Activated T-helper 17 cell treated with anti-CD3 and anti-CD28 coated beads, Interleukin-2, amount 50 U/mL, for 72 hours (primary cell): ENCODE measurements at places on chromosomes 3 and 15.

DNA sequence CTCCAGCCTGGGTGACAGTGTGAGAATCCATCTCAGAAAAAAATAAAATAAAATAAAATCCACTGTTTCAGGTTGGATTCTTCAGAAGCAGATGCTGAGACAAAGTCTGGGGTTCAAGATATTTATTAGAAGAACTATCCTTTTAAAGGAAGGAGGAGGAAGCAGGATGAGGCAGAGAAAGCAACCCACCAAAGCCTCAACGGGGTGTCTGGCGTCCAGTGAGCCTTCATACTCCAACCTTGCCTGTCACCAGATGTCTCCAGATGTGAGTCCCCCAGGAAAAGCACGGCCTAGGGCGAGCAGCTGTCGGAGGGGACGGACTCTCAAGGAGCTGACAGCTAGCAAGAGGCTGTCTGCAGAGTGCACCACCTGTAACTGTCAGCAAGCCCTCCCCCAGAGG, 37.3 kb downstream of the MB21D2 start:
- ATAC-seq = no peak

GRCh38 chr15:57259568-57260040, 116.7 kb upstream of the CGNL1 start:
- no peak for ATAC-seq

DNA sequence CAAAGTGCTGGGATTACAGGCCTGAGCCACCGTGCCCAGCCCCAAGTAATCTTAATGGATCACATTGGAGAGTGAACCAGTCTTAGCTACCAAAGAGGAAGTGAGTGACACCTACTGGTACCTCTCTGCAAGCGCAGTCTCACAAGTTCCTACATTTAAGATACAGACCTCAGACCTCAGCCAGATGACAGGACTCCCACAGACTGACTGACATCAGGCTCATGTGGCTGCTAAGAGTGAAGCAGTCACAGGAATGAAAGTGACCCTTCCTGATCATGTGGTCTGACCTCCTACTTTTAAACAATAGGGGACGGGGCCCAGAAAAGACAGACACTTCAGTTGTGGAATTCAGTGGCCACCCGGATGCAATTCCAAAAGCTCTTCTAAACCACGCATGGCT, 36.3 kb upstream of the GNB5 start:
- ATAC-seq = peak; percentile 94

DNA sequence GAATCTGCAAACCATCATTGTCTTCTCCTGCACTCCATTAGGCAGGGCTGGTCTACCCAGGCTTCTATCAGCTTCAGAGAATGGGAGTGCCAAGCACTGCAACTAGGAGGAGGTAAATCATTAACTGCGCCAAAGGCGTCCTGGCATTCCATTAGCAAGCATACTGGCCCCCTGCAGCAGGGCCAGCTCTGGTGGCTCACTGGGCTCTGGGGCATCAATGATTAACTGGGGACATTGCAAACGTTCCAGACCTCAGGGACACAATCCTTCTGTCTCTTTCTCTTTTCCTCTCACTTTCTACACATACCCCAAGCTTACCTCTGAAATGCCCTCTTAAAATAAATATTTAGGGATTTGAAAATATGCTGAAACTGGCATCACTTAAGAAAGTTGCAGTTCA, 129.0 kb downstream of the MYLK start:
- ATAC-seq = no peak

GRCh38 chr15:39025321-39025720, 460.7 kb upstream of the RASGRP1 start:
- no peak for ATAC-seq

GRCh38 chr3:43584043-43584826, 37.6 kb downstream of the ANO10 start:
- ATAC-seq = peak; percentile 85

GRCh38 chr3:10435850-10436249, 69.5 kb downstream of the ATP2B2 start:
- ATAC-seq = no peak

- no peak for ATAC-seq
These were observed 213.7 kb downstream of the PDCD6IP start for GRCh38 chr3:34012102-34012461.

DNA sequence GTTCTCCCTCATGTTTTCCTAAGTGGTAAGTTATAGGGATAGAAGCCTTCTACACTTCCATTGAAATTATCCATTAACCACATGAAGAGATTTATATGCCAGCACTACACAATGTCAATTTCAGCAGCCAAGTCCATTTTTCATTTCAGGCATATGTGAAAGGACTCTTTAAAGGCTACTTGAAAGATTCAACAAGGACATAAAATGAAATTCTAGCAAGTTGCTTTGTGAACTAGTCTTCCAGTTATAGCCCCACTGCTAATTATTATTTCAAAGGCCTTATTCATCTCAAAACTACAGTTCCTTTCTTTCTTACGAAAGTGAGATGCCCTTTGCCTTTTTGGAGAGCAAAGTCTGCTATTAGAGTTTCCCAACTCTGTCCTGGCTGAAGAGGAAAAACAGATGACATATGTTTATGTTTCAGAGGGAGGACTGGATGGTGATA, 66.0 kb upstream of the SLC2A2 start:
- no peak for ATAC-seq

DNA sequence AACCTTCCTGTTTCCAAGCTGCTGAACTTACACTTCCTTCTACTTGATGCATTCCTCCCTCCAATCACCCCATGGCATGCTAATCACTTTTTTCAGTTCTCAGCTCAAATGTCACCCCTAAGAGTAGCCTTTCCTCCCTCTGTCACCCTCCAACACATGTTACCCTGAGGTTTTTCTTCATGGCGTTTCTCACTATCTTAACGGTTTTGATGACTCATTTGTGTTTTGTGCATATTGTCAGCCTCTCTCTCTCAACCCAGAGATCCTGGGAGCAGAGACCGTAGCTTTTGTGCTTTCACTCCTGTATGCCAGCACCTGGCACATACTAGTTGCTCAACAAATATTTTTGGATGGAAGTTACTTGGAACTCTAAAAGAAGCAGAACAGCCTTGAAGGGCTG, 24.5 kb downstream of the LRRC3B start:
- no peak for ATAC-seq

GRCh38 chr3:68986496-68987208, 26.8 kb downstream of the EOGT start:
- ATAC-seq = peak; percentile 84

DNA sequence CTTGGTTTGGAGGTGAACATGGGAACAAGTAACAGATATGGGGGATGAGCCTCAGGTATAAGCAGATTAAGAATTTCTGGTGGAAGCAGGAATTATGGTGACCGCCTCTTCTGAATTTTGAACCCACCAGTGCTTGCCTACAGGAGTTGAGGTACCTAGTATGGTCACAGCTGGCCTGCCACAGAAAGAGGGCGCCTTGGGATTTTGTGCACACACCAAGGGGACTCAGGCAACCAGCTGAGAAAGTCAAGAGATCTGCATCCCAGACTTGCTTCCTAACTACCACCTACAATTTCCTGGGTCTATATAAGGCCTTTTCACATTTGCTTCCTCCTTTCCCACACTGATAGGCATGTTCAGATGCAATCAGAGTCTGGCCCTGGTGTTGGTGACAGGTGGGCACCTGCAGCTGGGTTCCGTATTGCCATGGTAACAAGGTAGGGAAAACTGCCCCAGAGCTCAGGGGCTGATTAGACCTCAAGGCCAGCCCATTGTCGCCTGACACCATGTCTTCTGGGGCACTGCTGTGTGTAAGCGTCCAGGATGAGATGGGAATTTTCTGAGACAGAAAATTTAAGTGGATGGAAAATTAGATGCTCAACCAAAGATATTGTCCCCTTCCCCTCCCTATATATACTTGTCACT, 75.9 kb upstream of the RASGRF1 start:
- no peak for ATAC-seq

DNA sequence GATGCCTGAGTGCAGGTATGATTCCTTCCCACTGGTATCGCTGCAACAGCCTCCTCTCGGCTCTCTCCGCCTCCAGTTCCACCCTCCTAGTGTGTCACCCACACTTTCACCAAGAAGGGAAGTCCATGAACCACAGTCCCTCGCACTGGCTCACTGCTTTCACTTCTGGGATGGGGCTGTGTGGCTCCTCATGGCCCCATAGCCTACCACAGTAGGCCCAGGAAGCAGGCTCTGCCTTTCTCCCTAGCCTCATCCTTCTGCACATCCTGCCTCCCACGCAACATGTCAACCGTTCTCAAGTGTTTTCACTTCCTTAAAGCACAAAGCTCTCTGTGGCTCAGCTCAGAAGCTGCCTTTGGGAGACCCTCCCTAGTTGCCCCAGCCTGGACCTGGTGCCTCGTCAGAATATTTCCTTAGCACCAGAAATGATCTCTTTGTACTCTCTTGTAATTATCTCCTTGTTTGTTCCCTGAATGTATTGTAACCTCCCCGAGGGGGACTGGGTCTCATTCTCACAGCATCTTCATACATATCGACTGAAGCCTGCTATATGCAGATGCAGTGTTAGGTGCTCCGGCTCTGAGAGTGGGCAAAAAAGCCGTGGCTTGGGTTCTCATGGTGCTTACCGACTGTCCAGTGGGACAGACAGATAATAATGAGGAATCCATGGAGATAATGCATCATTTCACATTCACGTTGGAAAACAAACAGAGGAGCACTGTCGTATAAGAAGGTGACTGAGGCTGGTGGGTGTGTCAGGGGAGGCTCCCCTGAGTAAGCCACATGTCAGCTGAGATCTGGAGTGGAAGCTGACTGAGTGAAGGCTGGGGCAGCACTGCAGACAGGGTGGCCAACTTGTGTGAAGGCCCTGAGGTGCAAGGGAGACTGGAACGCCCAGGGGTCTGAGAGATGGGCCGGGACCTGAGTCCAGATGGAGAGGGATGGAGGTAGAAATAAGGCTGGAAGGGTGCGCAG, 107.1 kb downstream of the DGKG start:
- ATAC-seq = peak; percentile 75

GRCh38 chr3:33883538-33883950, 85.1 kb downstream of the PDCD6IP start:
- ATAC-seq = peak; percentile 24

DNA sequence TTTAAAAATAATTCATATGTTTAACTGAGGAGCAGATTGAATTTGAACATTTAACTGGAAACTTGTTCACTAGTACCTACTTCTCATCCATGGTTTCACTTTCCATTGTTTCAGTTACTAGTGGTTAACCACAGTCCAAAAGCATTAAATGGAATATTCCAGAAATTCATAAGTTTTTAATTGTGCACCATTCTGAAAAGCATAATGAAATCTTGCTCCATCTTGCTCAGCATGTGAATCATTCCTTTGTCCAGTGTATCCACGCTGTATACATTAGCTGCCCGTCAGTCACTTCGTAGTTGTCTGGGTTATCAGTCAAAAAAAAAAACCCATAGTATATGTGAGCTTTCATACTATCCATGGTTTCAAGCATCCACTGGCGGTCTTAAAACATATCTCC, 217.6 kb downstream of the TPRG1 start:
- no peak for ATAC-seq

- no peak for ATAC-seq
These were observed 165.6 kb downstream of the UBE2E2 start for GRCh38 chr3:23368731-23369130.

DNA sequence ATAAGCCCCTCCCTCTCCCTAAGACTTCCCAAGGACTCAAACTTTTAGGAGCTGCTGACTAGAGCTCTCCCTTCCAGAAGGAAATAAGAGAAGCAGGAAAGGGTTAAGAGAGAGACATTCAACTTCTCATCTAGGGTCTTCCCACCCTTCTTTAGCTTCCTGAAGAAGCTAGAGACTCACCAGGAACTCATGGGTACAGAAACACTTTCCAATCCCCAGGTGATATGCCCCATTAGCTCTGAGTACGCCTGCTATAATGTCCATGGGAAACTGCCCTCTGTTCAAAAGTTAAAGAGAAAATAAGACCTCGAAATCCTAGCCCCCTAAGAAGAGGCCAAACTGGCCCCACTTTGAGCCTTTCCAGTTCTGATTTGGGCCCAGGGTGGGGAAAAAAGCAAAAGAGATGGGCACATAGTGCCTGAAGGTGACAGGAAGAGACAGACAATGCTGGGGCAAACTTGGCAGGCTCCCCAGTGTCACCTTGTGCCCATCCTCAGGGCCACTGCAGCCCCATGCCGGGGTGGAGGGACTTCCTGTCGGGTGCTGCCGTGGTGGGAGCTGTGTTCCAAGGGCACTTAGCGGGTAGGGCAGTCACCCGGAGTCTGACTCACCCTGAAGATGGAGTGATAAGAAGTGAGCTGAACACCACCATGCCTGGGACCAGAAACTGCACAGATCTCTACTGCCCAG, 29.5 kb downstream of the CCDC12 start:
- peak; percentile 69 for ATAC-seq

DNA sequence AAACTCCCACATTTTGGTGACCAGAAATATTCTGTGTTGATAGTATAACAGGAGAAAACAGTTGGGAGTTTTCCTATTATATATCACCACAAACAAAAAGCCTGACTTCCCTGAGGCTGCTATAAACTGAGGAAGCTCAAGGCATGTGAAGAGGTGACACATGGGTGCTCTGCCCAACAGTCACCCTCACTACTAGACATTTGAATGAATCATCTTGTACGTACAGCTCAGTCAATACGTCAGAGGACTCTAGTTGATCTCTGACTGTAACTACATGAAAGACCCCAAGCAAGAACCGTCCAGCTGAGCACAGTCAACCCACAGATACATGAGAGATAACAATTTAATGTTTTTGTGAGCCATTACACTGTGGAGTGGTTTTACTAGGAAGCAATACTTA, 338.3 kb upstream of the ATP11B start:
- ATAC-seq = no peak

- no peak for ATAC-seq
These were observed 102.8 kb upstream of the NMNAT3 start for GRCh38 chr3:139780593-139780992.

DNA sequence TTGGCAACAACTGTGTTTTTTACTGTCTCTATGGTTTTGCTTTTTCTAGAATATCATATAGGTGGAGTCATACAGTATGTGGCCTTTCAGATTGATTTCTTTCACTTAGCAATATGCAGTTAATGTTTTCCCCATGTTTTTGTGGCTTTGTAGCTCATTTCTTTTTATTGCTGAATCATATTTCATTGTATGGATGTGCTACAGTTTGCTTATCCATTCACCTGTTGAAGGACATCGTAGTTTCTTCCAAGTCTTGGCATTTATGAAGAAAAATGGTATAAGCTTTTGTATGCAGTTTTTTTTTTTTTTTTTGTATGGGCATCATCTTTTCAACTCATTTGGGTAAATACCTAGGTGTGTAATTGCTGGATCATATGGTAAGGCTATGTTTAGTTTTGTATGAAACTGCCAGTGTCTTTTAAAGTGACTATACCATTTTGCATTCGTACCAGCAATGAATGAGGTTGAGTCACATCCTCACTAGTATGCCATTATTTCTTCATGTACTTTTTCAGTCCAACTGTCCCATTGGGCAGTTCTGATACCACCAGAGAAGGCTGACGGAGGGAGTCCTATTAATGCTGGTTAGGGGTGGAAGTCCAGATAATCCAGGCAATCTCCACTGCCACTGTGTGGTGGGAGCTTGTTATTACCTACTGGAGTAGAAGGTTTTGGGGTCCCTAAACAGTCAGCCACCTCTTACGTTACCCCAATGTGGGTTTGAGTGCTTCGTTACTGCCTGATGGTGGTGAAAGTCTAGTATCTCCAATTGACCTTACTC, 210.5 kb downstream of the DOCK3 start:
- no peak for ATAC-seq
